ENCODE measurements at places on chromosomes 1 and 21. TPM values are rescaled to one million over a fixed set of nuclear protein-coding genes. Genes with fewer than 3 reads are reported as not detected.

The CHRM3 gene
- under 0.01 TPM for total RNA-seq

The SSU72 gene
- total RNA-seq, result 105 TPM

The AADACL4 gene
- not detected for total RNA-seq

The TPTE gene
- not detected for total RNA-seq

The ELF3 gene
- 79.7 TPM for total RNA-seq

The LIN28A gene
- 0.38 TPM for total RNA-seq

The OR2L13 gene
- not detected for total RNA-seq

The CAMTA1 gene
- total RNA-seq, result 57.4 TPM

The GPR25 gene
- total RNA-seq, result 0.33 TPM

The PADI2 gene
- total RNA-seq, result 9.3 TPM

The EIF2D gene
- 39.1 TPM for total RNA-seq

The PAPPA2 gene
- total RNA-seq, result 0.16 TPM

The TSPEAR gene
- total RNA-seq, result not detected

The PDE4DIP gene
- total RNA-seq, result 17.6 TPM

The FAM43B gene
- total RNA-seq, result 0.16 TPM

The KLF17 gene
- total RNA-seq, result not detected

The LCE1D gene
- not detected for total RNA-seq

All from mesangial cell (primary cell).